ENCODE measurements at places on chromosomes 6 and 20. TPM values are rescaled to one million over a fixed set of nuclear protein-coding genes. Genes with fewer than 3 reads are reported as not detected.

OVOL2 gene
- 14.6 TPM for total RNA-seq

SYNDIG1 gene
- 5.9 TPM for total RNA-seq

CHD6 gene
- total RNA-seq: 8.1 TPM

RIPPLY2 gene
- total RNA-seq: 0.11 TPM

TRIM38 gene
- total RNA-seq: 3.0 TPM

FRMD1 gene
- not detected for total RNA-seq

C20orf96 gene
- 0.15 TPM for total RNA-seq

CTSZ gene
- 138 TPM for total RNA-seq

ADGRB3 gene
- not detected for total RNA-seq

FRK gene
- 2.3 TPM for total RNA-seq

RRAGD gene
- 1.2 TPM for total RNA-seq

Data from hair follicular keratinocyte (primary cell).